Myocyte (in vitro differentiated cells): ENCODE measurements at places on chromosomes 7 and 10. TPM values are rescaled to one million over a fixed set of nuclear protein-coding genes. Genes with fewer than 3 reads are reported as not detected.

The UNCX gene
- not detected in 2 replicates for total RNA-seq

DNA sequence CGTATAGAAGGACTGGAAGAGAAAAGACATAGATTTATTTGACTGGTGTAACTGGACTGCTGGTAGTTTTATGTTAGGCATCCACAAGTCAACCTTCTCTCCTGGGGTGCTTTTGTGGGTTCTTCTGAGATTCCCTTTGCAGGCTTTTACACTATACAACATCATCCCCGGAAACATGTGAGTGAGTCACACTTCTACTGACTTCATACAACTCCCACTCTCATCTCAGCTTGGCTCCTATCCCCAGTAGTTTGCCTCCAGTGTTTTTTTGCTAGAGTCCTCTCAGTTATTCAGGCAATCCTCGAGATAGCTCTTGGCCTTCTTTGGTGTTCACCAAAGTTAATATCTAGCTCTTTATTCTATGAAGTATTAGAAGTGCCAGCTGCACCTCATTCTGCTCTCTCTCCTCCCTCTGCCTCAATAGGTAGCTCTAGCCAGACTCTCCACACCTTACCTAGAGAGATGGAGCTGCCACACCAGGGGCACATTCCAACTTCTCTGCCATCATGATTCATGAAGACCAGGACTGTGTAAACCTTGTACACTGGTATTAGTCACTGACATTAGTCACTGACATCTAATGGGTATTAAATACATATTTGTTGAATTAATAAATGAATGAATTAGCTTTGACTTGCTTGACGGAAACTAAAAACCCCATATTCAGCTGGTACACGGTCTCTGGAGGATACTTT lies 281.9 kb downstream of the PPP1R3A start:
- peak; percentile 36 for DNase-seq

GRCh38 chr7:2044311-2044882 lies 188.3 kb downstream of the MAD1L1 start:
- DNase-seq = no peak

The DYDC1 gene
- total RNA-seq = not detected in 2 replicates

GRCh38 chr7:14207138-14207537 lies 217.7 kb upstream of the ETV1 start:
- peak; percentile 48 for DNase-seq

The PILRA gene
- 0.51 TPM in 1 of 2 replicates, not detected in the other for total RNA-seq

The RARRES2 gene
- 202 and 252 TPM in 2 replicates for total RNA-seq

DNA sequence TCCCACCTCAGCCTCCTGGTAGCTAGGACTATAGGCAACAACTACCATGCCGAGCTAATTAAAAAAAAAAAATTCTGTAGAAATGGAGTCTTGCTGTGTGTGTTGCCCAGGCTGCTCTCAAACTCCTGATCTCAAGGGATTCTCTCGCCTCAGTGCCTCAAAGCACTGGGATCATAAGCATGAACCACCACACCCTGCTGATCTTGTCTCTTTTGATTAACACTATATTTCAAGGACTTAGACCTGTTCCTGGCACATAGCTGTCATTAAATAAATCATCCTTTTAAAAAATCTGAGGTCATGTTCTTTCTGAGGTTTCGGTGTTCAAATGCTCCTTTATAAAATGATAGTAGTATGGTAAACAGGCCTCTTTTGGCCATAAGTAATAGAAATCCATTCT lies 4.8 kb downstream of the PALS2 start:
- DNase-seq = no peak

DNA sequence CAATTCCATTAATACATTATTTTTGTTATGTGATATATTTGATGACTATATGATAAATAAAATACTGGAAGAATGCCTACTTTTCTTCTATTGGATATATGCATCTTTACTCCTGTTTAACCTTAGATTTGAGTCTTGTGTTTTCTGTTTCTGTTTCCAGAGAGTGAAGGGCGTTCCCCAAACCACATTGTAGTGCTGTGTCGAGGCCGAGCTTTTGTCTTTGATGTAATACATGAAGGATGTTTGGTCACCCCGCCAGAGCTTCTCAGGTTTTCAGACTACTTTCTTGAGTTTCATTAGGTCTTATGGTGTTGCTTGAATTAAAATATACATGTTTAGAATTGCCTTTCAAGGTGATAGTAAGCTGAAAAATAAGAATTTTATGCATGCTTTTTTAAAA lies 23.8 kb downstream of the CROT start:
- DNase-seq = peak; percentile 6

- DNase-seq = no peak
Measured at GRCh38 chr7:34904987-34905386, 132.3 kb downstream of the DPY19L1 start.

DNA sequence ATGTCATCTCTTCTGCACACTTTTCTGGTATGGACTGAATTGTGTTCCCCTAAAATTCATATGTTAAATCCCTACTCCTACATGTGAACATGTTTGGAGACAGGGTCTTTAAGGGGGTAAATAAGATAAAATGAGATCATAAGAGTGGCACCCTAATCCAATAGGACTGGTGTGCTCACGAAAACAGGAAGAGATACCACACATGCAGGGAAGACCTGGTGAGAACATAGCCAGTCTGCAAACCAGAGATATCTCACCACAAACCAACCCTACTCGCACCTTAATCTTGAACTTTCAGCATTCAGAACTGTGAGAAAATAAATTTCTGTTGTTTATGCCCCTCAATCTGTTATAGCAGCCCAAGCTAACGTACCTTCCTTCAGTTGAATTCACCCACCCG lies 51.8 kb downstream of the VWDE start:
- DNase-seq = no peak

GRCh38 chr7:98294326-98294725 lies 12.8 kb downstream of the BRI3 start:
- no peak for DNase-seq

The BAMBI gene
- total RNA-seq = 0.47 and 4.6 TPM in 2 replicates

GRCh38 chr10:67385566-67385965 lies 310.4 kb downstream of the CTNNA3 start:
- DNase-seq = peak; percentile 36
